ENCODE measurements at places on chromosomes 7 and 10. TPM values are rescaled to one million over a fixed set of nuclear protein-coding genes. Genes with fewer than 3 reads are reported as not detected.

GRCh38 chr10:63355682-63356081, 110.1 kb downstream of the JMJD1C start:
- no peak for DNase-seq

GRCh38 chr7:121473645-121474300, 77.7 kb upstream of the FAM3C start:
- no peak for DNase-seq

DNA sequence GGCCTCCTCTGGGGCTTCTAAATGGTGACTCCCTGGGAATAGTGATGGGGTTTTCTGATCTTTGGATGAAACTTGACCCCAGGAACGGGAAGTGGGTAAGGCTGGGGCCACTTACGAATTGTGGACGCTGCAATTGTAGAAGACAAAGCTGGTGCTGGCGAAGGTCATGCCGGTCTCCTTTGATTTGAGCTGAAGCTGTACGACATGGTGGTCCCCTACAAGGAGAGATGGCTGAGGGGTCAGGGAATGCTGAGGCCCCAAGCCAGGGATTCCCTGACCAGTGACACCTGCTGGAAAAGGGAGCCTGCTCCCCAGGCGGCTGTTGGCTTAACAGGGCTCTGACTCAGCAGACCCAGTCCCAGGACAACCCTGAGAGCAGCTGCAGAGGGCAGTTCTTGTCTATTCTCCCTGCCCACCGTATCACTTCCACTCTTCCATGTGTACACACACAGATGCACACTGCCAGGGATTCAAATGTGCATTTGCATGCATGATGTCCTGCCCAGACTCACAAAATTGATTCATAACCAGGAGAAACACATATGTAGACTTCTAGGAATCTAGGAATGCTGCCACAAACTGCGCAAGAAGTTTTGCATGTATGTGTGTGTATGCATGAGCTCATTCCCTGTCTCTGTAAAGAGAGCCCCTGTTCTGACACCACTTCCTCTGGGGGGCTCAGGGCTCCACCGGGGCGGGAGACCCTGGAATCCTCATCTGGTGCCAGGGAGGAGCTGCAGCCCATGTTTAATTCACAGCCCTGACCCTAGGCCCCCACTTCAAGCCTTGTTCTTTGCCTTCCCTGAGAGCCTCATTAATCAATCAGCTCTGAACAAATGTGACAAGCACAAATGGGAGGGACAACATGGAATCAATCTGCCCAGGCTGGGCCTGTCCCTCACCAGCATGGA, 350.0 kb downstream of the PLXNA4 start:
- DNase-seq, result no peak

DNA sequence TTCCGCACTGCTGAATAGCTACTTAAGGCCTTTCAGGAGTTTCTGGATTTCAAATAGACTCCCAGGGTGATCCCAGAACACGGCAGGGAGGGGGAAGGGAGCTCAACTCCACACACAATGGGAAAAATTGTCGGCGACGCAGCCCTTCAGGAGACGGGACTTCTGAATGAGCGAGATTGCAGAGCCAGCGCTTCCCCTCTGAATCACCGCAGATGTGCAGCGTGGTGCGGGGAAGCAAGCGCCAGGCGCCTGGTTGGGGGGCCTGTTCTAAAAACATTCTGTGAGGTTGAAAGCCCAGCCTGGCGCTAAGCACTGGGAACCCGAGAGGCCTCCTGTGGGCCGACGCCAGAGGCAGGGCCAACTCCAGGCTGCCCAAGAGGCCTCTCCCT, 163.3 kb downstream of the MAD1L1 start:
- DNase-seq, result no peak

GRCh38 chr10:29285624-29286051, 3.2 kb upstream of the LYZL1 start:
- no peak for DNase-seq

- DNase-seq, result no peak
These were observed 326.9 kb downstream of the GPAM start for GRCh38 chr10:111856631-111857030.

DNA sequence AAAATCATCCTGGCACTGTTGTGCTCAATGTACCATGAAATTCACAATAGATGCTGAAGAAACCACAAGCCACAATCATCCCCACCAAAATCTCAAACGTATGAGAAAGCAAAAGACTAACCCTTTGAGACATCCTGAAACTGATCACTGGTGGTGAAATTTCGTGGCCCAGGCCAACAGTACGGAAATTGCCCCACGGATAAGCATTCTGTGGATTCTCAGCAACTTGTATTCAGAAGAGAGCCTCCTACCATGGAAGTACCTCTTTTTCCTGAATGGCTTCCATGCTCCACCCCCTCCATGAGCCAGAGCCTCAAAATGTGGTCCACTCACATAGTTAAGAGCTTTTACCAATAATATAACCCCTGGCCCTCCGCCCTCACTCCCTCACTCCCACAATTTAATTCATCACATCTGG, 163.9 kb upstream of the AUTS2 start:
- DNase-seq, result no peak

DNA sequence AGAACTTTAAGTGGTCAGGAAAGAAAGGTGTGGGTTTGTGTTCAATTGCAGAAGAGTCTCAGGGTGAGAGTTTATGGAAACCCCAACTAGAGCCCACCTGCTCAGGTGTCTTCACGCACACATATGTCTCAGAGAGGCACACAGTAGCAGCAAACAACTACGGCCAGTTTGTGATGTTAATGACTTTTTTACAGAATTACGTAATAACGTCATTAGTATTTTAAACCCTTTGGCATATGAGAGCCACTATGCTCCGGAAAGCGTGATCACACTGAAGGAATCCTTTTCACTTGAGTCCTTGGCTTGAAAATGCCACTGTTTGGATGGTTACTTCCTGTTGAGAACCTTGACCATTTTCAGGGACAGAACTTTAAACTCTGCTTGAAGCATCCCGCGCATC, 204.0 kb downstream of the PTPRN2 start:
- DNase-seq, result no peak

GRCh38 chr10:102375867-102376266, 19.6 kb upstream of the NFKB2 start:
- no peak for DNase-seq

DNA sequence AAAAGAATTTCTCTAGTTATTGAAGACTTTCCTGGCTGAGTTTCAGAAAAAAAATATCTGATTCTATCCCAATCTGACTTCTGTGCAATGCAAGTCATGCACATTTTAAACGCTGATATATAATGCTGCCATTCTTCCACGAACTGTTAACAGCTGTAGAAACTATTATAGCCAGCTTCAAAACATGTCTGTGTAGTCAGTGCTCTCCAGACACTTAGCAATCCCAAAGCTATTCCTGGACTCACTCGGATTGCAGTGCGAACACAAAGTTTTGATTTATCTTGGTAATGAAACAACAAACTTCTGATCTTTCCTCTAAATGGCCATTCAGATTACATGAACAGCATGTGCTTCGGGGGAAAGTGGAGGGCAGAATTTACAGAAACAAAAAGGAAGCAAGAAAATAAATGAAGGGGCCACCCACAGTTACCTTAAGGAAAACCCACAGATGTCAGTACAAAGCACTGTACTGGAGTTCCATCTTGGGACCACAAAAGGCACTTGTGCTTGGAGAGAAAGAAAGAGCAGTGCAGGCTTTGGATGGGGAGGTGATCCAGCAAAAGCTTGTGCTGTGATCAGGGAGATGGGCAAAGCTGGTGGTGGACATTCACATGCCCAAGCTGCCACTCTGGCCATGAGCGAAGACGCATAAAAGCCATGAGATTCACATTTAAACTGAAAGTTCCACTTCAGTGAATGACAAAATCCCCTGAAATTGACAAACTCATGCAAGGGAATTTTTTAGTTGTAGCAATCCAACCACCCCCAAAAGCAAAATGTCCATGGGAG, 32.1 kb upstream of the ADO start:
- no peak for DNase-seq

DNA sequence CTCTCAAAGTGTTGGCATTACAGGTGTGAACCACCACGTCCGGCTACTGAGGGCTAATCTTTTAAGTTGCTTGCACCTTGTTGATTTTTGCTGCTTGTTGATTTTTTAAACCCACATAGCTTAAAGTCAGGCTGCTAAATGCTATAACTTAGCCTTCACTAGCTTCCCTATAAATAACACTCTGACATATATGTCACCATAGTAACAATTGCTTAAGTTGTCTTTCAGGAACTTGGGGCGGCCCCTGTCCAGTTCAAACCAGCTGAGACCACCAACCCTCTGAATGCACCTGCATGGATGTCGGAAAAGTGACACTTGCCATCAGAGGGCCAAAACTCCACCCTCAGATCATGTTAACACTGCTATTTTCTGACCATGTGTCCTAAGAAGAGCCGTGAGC, 47.3 kb downstream of the ST8SIA6 start:
- no peak for DNase-seq

GRCh38 chr10:22453948-22454591, 108.8 kb downstream of the SPAG6 start:
- DNase-seq, result no peak

- DNase-seq, result no peak
These were observed 33.1 kb upstream of the ADD3 start for GRCh38 chr10:109974504-109975191.

- no peak for DNase-seq
These were observed 69.7 kb downstream of the MGAM2 start for GRCh38 chr7:142181211-142181610.

DNA sequence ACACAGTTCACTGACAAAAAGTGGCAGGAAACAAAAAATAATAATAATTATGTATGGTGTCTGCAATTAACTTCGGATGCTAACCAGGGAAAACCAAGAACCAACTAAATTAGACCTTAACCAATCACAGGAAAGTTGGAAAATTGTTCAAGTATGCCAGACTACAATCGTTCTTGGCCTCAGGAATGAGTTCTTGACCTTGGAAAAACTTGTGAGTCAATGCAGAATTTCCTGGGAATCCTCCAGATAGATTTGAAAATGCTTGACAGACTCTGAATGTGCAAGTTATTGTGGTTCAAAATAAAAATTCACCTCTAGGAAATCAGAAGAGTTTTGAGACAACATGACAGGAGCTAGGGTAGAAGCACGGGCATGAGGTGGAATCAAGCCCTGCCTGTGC, 171.5 kb downstream of the C7orf25 start:
- no peak for DNase-seq

DNA sequence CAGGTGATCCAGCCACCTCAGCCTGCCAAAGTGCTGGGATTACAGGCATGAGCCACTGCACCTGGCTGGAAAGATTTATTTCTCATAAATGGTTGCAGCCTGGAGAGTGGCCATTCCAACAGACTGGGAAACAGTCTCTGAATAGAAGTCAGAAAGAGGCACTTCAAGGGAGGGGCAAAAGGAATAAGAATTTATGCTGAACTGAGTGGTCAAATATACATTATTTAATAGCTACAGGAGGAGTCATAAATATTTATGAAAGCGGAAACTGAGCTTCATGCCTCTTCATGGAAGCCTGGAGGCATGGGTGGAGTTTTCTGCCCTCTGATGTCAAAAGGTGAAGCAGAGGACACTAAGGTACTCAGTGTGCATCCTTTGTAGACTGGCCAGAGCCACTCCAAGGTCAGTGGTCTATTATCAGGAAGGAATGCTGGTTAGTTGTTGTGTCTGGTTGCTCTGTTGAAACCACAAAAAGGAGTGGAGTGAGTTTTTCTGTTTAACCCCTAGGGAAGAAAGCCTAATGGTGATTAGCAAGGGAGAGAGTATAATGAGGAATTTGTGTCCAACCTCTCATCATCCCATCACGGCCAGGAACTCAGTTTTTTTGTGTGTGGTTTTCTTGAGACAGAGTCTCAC, 9.3 kb upstream of the NRBF2 start:
- DNase-seq, result no peak

DNA sequence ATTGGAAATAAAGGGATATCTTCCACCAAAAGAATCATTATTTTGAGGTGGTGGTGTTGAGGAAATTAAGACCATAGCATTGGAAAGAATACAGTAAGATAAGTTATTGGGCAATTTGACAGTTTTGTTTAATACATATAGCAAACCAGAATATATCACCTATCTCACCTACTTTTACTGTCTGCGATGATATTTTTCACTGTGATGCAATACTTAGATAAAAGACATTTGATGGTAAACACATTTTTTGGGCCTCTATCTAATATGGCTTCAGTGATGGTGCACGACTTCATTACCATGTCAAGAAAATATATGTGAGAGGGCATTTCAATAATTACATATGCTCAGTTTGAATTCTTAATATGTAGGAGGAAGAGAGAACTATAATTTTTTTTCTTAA, 93.7 kb upstream of the MAGI2 start:
- no peak for DNase-seq

DNA sequence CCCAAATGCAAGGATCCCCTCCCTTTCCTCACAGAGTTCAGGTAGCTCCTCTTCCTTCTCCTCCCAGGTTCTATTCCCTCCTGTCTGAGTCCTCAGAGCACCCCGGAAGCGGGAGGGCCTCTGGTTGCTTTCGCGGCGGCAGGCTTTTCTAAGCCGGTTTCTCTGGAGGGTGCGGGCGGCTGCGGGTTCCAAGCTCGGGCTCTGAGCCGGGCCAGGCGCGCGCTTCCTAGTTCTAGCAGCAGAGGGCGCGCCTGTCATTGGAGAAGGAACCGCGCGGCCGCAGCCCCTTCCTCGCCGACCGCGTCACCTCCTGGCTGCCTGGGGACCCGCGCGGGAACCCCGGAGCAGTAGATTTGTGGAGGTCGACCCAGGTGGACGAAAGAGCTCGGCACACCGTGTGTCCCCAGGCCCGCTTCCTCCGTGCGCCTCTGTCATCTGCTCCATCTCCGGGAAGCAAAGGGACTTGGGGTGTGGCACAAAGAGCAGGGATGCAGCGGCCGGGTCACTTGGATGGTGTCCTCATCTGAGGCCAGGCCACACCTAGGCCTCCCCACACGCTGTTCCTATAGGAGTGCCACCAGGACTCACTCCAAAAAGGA, 389.0 kb upstream of the PODXL start:
- DNase-seq, result peak; percentile 44

- DNase-seq, result no peak
These were observed 3.3 kb downstream of the SUN3 start for GRCh38 chr7:48025624-48026023.

The TMEM229A gene
- polyA plus RNA-seq, result 0.08 TPM

The ODAD2 gene
- polyA plus RNA-seq, result 0.96 TPM

The VENTX gene
- polyA plus RNA-seq, result 0.20 TPM

The CCDC146 gene
- polyA plus RNA-seq, result 18.1 TPM

The SFRP4 gene
- 2.6 TPM for polyA plus RNA-seq

The CLRN3 gene
- 18.9 TPM for polyA plus RNA-seq

The DRGX gene
- polyA plus RNA-seq, result not detected

The HOXA1 gene
- polyA plus RNA-seq, result 2.6 TPM

The ZNF853 gene
- 19.0 TPM for polyA plus RNA-seq

The SPAG6 gene
- 0.90 TPM for polyA plus RNA-seq

The MOGAT3 gene
- polyA plus RNA-seq, result 0.72 TPM

The CPVL gene
- polyA plus RNA-seq, result 61.0 TPM

The VAX1 gene
- polyA plus RNA-seq, result not detected

The PTPN20 gene
- polyA plus RNA-seq, result 3.9 TPM

The LIPK gene
- polyA plus RNA-seq, result not detected
